ENCODE measurements at places on chromosomes 16 and 17. TPM values are rescaled to one million over a fixed set of nuclear protein-coding genes. Genes with fewer than 3 reads are reported as not detected.

GRCh38 chr16:3095869-3096268 lies 3.2 kb downstream of the ZSCAN10 start:
- DNase-seq, result peak; percentile 35

The CLEC3A gene
- total RNA-seq, result not detected

- no peak for DNase-seq
These were observed 46.3 kb downstream of the ZNF18 start for GRCh38 chr17:11950771-11951519.

DNA sequence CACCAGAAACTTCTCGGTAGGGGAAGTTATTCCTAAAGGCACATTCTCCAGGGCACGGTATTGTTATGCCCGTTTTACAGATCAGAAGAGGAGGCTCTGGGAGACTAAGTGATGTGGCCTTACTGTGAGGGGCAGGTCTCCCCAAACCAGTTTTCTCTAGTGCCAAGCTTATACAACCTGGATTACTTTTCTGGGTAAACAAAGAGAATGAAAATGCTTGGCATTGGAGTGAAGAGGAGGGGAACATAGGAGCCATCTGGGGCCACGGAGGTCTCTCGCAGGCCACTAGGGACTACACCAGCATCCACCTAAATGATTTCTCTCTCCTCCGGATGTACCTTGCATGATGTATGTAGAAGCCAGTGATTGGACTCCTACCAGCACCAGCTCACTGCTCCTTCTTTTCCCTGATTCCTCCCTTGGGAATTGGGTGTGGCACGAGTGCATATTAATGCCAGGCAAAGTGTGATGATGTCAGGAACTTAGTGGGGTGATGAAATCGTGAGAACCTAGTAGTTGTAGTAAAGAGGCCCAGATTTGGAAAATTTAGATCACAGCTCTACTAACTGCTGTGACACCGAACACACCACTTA lies 674 bp downstream of the TOM1L1 start:
- DNase-seq, result no peak

The FN3K gene
- total RNA-seq, result 4.0 TPM

GRCh38 chr17:76265624-76266243 lies 586 bp downstream of the UBALD2 start:
- DNase-seq, result peak; percentile 61

DNA sequence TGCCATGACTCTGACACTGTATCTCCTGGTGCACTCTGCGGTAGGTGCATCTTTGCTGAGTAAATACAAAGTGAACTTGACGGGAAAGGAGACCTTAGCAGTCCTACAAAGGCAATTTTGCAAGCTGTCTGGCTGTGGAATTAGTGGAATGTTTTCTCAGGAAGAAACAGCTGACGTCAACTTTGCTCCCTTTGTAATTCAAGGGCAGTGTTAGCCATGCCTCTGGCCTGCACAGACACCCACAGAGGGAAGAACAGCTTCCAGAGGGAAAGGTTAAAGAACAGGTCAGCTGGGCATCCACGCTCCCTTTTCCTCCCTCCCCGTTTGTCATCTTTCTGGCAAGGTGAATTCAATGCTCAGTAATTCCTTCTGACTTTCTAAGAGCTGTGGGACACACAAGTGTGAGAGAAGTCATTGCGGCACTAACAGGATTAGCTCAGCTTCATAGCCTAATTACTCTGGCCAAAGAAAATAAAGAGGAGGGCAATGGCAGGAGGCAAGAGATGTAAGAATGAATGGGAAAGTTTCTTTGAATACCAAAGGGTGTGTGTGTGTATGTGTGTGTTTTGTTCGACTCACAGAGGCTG lies 476.9 kb upstream of the GOT2 start:
- DNase-seq, result peak; percentile 71

DNA sequence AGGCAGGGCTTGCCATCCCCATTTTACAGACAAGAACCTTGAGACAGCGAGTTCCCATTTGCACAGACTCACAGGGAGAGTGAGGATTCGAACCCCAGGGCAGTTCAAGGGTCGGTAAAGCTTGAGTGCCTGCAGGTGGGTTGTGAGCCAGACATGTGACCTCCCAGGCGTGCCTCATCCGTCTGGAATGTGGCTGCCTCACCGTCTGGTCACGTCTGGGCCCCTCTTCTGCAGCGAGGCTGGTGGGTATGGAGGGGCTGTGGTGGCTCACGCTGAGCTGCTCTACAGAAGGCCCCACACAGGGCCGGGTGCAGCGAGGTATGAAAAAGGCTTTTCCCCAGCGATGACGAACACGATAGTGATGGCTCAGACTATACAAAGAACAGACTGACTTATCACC lies 35.8 kb upstream of the LHX1 start:
- DNase-seq, result no peak

DNA sequence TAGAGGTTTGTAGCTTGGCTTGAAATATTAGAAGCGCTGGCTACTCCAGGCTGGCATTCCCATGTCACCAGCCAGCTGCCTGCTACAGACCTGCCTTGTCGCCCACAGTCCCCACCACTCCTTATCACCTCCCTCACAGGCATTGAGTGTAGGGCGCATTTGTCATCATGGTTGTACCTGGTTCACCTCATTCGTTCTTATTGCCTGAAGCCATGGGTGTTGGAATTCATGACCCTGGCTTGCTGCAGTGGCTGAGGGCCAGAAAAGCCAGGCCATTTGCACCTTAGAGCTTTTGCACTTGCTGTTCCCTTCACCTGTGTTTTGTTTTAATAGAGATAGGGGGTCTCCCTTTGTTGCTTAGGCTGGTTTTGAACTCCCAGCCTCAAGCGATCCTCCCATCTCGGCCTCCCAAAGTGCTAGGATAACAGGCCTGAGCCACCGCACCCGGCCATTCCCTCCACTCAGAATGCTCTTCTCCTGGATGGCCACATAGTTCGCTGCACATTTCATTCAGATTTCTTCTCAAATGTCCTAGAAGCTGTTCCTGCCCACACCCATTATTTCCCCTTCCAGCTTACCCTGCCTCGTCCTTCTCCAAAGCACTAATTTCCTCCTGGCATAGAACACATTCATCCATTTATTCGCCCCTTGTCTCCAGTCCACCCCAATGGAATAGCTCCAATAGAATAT lies 97.6 kb downstream of the C16orf78 start:
- DNase-seq, result no peak

DNA sequence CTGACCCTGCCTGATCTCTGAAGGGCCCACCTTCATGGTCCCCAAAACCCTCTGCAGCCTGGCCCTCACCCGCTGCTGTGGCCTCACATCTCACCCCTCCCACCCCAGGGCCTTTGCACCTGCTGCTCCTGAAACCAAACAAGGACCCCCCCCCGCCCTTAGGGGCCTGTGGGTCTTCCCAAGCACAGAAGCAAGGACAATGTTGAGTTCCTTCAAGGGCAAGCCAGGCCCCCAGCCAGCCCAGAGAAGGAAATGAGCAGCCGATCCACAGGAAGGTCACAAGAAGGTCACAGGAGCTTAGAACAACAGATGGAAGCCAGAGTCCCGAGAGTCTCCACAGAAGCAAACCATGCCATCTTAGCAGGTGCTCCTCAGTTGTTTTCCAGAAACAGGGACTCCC lies 493 bp upstream of the PDE6G start:
- peak; percentile 68 for DNase-seq

DNA sequence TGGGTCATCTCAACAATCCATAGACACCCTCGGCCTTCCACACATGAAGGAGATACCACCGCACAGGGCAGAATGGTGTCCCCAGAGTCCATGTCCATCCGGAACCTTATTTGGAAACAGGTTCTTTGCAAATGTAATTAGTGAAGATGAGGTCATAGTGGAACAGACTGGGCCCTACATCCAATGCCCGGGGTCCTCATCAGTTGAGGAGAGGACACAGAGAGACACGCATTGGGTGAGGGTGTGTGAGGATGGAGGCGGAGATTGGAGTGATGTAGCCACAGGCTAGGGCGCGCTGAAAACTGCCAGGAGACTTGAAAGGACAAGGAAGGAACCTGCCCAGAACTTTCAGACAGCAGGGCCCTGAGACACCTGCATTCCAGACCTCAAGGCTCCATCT lies 169.4 kb downstream of the ENGASE start:
- DNase-seq, result no peak

DNA sequence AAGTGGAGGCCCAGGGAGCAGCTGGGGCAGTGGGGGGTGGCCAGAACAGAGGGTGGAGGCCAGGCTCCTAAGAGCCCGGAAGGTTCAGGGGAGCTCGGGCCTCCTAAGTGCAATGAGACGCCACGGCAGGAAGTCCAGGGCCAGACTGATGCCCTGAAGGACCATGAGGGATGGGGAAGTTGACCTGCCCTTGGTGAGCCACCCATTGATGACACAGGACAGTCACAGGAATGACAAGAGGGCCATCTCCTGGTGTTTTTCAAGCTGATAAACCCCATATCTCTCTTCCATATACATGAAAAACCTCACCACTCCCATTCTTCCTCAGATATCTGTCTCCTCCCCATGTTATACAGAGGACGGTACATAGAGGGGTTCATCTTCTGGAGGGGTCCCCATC lies 5.8 kb upstream of the MRPL58 start:
- no peak for DNase-seq

DNA sequence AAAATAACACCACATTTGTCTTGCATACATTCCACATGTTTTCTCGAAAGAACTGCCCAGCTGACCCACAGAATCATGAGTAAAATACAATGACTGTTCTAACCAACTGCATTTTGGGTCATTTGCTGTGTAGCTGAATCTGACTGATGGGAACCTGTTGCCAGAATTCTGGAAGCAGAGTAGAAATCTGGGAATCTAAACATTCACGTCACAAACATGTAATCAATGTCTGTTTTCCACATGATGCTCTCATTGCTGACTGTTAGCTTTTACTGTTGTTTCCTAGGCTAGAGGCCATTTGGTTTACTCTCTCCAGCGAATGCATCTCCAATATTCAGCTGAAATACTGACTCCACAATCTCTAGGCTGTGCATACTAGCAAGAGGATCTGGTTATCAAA lies 710.1 kb downstream of the KCNJ2 start:
- DNase-seq, result no peak

The PRSS8 gene
- total RNA-seq, result not detected

DNA sequence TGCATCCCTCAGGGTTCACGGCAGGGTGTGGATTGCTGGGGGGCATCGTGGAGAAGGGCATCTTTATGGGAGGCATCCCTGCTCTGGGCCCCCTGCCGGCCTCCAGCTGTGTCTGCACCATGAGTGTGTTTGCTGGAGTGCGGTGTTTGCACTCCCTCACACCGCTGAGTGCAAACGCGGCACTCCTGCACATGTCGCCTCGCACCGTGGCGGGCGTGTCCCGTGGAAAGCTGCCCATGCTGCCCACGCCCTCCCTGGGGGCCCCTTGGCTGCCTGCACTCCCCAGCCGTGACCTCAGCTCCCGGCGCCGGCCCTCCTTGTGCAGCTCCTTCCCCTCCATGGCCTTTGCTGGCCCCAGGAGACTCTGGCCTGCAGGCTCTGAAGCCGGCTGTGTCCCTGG lies 74.6 kb upstream of the ZNF750 start:
- no peak for DNase-seq

GRCh38 chr16:50460538-50461399 lies 87.4 kb upstream of the NKD1 start:
- DNase-seq, result no peak

GRCh38 chr16:28285649-28286048 lies 6.7 kb upstream of the SBK1 start:
- no peak for DNase-seq

DNA sequence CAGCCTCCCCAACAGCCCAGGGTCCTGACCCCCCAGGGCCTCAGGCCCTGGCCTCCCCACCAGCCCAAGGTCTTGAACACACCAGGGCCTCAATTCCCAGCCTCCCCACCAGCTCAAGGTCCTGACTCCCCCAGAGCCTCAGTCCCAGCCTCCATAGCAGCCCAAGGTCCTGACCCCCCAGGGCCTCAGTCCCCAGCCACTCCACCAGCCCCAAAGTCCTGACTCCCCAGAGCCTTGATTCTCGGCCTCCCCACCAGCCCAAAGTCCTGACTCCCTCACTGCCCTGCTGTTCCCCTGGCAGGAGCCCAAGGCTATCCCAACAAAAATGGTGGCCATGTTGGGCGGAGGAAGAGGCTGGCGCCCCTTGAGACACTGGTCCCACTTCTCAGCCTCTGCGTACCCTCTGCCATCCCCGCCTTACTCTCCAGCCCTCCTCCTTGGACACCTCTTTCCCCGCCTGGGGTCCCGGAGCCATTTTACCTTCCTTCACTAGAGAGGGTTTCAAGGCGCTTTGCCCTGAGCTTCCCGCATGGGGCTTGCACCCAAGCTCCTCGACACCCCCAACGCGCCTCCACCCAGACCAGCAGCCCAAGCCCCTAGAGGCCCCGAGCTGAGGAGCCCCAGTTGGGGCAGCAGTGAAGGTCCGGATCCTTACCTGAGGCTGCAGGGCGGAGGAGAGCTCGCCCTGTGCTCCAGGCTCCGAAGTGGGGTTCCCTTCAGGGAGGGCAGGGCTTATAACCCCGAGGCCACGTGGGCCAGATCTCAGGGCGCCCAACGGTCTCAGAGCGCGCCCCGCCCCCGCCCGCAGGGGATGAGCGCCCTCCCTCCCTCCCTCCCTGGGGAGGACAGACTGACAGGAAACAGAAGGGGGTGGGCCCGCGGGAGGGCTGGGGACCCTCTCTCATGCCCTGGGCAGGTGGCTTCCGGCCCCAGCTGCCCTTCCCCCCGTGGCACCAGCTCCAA lies 3.5 kb upstream of the TSPOAP1 start:
- no peak for DNase-seq

- peak; percentile 45 for DNase-seq
These were observed 16.9 kb downstream of the RPH3AL start for GRCh38 chr17:335691-336090.

The WNK4 gene
- total RNA-seq, result 0.99 TPM

- DNase-seq, result no peak
These were observed 50.1 kb downstream of the TOM1L2 start for GRCh38 chr17:17922070-17922614.
